Midbrain (tissue), 1 donor: ENCODE measurements at places on chromosomes 7 and 10.

DNA sequence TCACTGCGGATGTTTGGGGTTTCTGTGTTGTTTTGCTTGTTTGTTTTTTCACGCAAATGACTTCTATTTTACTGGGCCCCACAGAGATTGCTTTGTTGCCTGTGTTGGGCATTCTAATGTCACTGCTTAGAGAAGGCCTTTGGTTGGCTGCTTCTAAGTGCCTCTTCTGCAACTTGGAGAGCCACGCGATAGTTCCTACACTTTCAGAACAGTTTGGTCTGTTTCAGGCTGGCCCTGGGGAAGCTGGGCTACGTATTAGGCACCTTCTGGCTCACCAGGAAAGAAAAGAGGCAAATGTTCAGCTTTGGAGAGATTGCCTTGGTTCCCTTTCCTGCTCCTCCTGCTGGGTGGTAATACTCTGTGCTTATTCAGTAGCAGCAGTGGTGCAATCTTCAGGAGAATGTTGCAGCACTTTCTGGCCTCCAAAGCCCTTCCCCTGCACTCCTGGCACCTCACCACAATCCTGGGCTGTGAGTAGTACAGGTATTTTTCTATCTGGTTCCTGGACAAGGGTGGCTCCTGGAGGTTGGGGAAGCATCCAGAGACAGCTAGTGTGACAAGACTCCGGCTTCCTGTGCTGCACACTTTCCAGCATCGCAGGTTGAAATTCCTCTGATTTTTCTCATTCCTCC, 1.2 kb downstream of the ANTXRL start:
- DNase-seq = no peak

- DNase-seq = no peak
These were observed 223.6 kb upstream of the SEMA3E start for GRCh38 chr7:83872501-83872900.

- no peak for DNase-seq
These were observed 39.4 kb upstream of the PRSS1 start for GRCh38 chr7:142709921-142710320.

DNA sequence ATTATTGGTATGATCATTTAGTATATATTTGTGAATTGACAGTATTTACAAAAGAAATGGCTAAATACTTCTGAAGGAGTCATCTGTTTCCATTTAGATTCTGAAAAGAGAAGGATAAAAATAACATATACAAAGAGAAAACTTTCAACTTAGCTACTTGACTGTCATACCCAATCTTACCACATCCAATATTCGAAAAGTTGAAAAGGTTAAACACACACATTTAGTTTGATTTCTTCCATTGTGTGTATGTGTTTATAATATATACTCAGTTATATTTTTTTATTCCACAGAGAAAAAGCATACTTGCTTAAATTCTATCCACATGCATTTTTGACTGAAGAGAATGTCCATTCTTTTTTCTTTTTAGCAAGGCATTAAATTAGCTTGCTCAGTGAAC, 470.7 kb downstream of the TFEC start:
- DNase-seq = no peak
